ENCODE measurements at places on chromosomes 3 and 15.

- no peak for DNase-seq
Observed at GRCh38 chr3:150970665-150971324, 1.7 kb downstream of the CLRN1 start.

DNA sequence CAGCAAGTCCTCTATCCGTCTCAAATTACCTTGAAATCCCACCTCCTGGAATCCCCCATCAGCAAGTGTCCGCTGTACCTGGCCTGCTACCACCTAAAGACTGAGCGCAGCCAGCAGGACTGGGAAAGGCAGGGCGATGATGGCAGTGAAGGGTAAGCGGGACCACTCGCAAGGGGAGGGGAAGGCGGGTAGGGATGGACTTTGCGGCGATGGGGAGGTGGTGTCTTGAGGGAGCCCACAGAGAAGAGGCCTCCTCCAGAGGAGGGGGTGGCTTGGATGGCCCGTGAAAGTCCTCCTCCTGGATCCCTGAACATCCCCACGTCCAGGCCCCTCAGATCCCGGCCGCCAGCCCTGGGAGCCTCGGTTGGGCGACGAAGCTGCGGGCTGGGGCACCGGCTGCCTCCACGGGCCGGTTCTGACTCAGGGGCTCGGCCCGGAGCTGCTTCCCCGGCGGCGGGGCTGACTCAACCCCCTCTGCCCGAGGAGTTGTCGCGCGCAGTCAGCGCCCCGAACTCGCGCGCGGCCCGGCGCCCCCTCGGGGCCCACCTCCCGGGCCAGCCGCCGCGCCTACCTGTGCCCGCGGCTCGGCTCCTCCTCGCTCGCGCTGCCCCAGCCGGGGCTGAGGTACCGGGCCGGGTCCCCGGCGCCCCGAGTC is 512 bp downstream of the LARP6 start:
- no peak for DNase-seq

DNA sequence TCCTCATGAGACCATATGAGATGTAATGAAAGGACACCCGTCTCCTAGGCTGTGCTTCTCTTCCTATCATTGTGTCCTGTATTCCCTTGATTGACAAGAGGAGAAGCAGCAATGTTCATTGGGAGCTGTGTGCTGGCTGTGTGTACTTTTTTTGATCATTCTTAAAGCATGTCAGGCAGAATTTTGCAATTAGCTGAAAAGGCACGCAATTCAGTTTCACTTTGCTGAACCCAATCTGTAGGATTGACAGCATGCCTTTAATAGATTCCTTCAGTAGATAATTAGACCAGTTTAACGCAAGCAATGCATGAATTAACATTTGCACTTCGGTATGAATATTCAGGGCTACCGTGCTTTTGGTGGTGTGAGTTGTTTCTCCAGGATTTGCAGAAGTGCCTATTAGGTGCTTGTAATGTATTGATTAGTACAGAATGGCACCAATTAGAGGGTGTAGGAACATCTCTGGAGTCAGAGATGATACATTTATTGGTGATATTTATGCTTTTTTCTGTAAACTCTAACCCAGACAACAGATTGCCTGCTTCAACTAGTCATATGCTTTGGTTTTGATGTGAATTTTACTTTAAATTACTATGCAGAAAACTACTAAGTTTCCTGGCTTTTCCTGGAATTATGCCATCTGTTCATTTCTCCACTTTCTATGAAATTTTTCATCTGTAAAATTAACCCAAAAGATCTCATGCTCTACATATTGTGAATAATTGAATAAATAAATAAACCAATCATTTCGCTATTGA is 114.3 kb downstream of the NSUN3 start:
- no peak for DNase-seq

GRCh38 chr15:80423215-80423614 is 19.0 kb downstream of the ARNT2 start:
- no peak for DNase-seq

GRCh38 chr3:39101022-39101689 is 6.3 kb downstream of the GORASP1 start:
- peak; percentile 26 for DNase-seq

DNA sequence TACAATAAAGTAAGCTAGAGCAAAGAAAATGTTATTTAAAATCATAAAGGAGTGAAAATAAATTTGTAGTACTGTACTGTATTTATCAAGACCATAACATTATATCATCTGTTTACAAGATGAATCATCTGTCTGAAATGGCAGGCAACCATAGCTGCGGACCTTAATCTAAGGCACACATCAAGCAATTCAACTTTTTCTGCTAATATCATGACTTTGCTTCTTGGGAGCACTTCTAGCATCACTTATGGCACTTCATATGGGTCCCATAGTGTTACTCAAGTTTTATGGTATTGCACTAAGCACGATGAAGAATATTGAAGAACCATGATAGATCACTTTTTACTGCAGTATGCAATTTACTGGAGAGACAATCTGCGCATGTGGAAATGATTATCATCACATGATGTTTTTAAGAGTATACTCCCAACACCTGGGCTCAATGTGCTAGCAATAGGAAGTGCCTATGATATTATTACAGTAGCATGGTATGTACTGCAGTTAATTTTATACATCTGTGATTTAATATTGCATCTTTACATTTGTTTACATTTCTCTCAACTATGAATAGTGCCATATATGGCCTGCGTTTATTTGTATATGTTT is 137.7 kb upstream of the NECTIN3 start:
- DNase-seq: no peak

DNA sequence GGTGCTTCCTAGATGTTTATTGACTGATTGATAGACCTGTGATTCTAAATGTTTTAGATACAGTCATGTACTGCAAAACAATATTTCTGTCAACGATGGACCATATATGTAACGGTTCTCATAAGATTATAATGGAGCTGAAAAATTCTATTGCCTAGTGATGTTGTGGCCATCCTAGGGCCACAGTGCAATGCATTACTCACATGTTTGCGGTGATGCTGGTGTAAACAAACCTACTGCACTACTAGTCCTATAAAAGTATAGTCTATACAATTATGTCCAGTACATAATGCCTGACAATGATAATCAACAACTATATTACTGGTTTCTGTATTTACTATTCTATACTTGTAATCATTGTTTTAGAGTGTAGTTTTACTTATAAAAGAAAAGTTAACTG is 46.8 kb downstream of the CHST2 start:
- DNase-seq: no peak

GRCh38 chr3:196640297-196641018 is 964 bp downstream of the NRROS start:
- no peak for DNase-seq

DNA sequence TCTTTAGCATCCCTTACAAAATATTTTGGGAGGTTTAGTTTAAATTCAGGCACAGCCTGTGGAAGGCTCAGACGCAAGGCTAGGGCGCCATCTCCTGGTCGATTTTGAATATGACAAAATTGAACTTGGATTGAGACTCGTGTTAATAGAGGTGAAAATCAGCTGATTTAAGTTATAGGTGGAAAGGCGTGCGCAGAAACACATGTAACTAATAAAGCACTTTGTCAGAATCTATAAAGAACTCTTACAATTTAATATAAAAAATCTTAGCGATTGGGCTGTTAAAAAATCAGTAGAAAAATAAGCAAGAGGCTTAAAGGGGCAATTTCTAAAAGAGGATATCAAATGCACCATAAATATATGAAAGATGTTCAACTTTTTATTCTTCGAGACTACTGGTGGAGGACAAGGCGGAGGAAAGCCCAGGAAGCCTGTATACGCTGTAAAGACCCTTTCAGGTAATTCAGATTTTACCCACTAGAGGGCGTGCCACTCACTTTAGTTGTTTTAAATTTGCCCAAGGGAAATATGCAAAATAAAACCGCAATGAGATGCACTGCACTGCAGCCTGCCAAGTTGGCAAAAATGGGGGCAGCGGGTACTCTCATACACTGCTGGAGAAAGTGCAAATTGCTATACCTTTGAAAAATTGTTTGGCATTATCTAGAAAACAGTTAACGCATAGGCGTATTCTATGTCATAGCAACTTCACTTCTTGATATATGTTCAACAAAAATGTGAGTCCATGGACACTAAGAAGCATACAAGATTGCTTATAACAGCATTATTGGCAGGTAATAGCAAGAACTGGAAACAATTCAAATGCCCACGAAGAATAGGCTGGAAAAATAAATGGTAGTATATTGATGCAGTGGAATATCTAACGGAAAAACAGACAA is 64.7 kb downstream of the SLC30A4 start:
- peak; percentile 93 for DNase-seq

DNA sequence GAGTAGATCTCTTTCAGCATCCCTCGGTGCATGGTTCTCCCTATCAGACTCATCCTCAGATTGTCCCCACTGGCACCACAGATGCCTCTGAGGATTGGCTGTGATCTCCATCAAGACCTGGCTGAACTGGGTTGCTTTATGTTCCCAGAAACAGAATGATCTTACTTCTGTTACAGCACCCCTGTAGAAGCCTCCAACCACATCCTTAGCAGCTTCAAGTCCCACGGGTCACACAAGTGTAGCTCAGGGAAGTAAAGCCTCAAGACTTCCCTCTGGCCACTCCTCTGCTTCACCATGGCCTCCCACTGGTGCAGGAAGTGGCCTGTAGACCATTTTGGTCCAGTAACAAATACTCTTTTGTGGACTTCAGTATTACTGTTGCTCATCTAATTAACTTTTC is 566.4 kb upstream of the SUCLG2 start:
- DNase-seq: no peak

GRCh38 chr15:89068325-89068784 is 19.9 kb upstream of the ABHD2 start:
- peak; percentile 42 for DNase-seq

- DNase-seq: no peak
Observed at GRCh38 chr3:78258798-78259197, 1218.9 kb downstream of the ROBO2 start.

GRCh38 chr3:128277378-128278069 is 124.2 kb downstream of the EEFSEC start:
- no peak for DNase-seq

GRCh38 chr15:88238618-88239430 is 17.7 kb downstream of the NTRK3 start:
- DNase-seq: no peak

GRCh38 chr3:12349895-12350811 is 61.3 kb downstream of the PPARG start:
- no peak for DNase-seq

DNA sequence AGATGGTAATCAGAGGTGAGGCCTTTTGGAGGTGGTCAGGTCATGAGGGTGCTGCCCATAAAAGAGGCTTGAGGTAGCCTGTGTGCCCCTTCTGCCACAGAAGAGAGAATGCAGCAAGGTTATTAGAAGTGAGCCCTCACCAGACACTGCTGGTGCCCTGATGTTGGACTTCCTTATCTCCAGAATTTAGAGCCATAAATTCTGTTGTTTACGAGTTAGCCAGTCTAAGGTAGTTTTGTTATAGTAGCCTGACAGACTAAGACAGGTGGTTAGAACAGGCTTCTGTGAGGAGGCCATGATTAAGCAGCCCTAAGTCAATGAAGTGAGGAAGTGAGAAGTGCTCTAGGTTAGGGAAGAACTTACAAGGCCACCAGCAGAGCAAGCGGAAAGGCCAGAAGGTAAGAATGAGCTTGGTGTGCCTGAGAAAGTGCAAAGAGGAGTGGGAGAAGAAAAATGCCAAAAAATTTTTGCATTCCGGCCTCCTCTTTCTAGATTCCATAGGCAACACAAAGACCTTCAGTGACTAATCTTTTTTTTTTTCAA is 44.2 kb upstream of the STT3B start:
- no peak for DNase-seq
